GF-D8 (cell line): ENCODE measurements at places on chromosomes 7 and 10.

DNA sequence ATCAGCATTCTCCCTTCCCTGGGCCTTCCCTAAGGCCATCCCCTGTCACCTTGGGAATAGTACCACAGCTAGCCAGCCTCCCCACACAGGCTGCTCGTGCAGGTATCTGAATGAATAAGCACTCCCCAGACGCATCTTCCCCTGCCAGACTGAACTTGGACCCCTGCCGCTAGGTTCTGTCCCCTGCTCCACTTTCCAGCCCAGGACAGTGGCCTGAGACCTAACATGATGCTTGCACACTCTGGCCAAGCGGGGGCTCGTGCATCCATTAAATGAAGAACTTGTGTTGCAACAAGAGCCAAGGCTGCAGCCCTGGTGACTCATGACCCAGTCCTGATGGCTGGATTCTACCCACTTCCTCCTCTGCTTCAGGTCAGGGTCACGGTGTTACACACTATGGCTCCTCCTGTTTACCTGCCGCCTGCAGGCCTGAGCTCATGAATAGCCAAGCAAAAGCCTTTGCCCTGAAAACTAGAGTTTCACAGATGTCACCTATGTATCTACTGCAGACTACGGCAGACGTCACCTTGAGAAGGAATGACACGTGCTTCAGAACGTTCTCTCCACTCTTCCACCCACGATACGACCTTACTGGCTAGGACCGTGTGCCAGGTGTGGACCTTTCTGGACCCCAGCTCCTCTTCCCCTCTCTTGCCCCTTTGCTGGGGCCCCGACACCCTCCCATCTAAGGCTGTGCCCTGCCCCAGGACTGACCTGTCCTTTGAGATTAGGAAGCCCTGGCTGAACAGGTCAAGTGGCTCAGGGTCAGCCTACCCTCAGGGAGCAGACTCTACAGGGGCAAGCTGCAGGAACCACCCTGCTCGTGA, 6.5 kb downstream of the ASB13 start:
- peak; percentile 66 for DNase-seq

- DNase-seq, result no peak
Measured at GRCh38 chr7:82114237-82114636, 329.3 kb downstream of the CACNA2D1 start.

- DNase-seq, result no peak
Measured at GRCh38 chr7:2069472-2069860, 163.3 kb downstream of the MAD1L1 start.

GRCh38 chr10:81915504-81915897, 40.5 kb downstream of the NRG3 start:
- no peak for DNase-seq

GRCh38 chr10:30190577-30191552, 131.5 kb upstream of the JCAD start:
- DNase-seq, result no peak

DNA sequence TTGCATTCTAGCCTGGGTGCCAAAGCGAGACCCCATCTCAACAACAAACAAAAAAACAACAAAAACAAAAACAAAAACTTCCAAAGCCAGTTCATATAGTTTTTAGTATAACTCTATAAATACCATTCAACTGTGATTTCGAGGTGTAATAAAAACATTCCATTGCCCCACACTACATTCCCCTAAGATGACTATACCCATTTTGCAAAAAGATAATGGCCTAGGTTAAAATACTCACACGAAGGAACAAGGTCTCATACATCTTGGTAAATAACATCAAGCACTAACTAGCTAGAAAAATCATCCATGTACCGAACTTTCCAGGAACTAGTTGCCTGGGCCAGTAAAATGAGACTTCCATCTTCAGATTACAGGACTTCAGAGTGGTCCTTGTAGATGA, 55.4 kb downstream of the GLI3 start:
- DNase-seq, result no peak

GRCh38 chr10:86863484-86863842, 94.0 kb downstream of the MMRN2 start:
- DNase-seq, result no peak

- DNase-seq, result peak; percentile 87
Measured at GRCh38 chr7:120052884-120053382, 220.0 kb upstream of the KCND2 start.

- peak; percentile 98 for DNase-seq
Measured at GRCh38 chr10:102917962-102918816, at the start of gene CNNM2. Gene CNNM2 (plus strand): TSS chr10:102918294. CDS start chr10:102918481, 187 bp downstream.

- no peak for DNase-seq
Measured at GRCh38 chr10:107141524-107142061, 22.9 kb downstream of the SORCS1 start.

- no peak for DNase-seq
Measured at GRCh38 chr10:81405399-81405798, 469.6 kb upstream of the NRG3 start.

DNA sequence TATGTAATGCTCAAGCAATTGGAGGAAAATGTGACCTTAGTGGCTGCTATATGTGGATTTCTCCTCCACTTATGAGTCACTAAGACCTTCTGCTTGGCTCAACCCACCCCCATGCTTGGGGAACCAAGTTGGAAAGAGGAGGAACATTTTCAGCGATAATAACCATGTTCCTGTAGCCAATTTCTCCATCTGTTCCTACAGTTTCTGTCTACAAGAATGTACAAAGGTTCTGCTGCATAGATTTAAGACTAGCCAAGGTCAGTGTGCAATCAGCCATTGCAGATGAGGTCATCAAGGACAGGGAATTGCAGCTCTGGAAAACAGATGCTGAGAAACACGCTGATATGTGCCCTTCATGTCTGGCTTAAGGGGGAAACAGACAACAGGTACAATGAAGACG, 5.6 kb upstream of the NRCAM start:
- no peak for DNase-seq
